ENCODE measurements at places on chromosomes 4 and X.

GRCh38 chr4:43763029-43763610 lies 685.5 kb downstream of the KCTD8 start:
- no peak for DNase-seq

- no peak for DNase-seq
Observed at GRCh38 chr4:46390355-46391058, 579 bp upstream of the GABRA2 start.

GRCh38 chr4:185255868-185256267 lies 46.5 kb downstream of the SNX25 start:
- DNase-seq = no peak

- no peak for DNase-seq
Observed at GRCh38 chr4:108139089-108139488, 29.6 kb downstream of the LEF1 start.

- DNase-seq = no peak
Observed at GRCh38 chr4:118752551-118752950, 67.4 kb downstream of the METTL14 start.
